ENCODE measurements at places on chromosomes 1 and 21. TPM values are rescaled to one million over a fixed set of nuclear protein-coding genes. Genes with fewer than 3 reads are reported as not detected.

GRCh38 chr1:866095-866494 is 57.6 kb upstream of the SAMD11 start:
- no peak for DNase-seq

Gene RAB3B
- 0.04 TPM for polyA plus RNA-seq

Gene GUCA2A
- not detected for polyA plus RNA-seq

GRCh38 chr1:179046808-179047635 is 21.3 kb downstream of the FAM20B start:
- DNase-seq: no peak

DNA sequence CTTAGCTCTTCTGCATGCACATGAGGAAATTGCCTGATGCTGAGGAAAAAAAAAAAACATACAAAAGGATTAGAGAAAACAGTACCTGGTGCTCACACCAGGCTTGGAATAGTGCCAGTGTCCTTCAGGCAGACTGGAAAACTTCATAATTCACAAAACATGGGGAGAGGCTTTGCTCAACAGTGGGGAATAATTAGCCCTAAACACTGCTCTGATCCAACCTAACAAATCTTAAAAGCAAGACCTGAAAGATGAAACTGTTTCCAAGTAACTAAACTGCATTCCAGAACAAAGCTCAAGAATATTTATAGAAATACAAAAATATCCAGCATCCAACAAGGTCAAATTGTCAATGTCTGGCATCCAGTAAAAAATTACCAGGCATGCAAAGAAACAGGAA is 124.8 kb downstream of the AK5 start:
- no peak for DNase-seq

- no peak for DNase-seq
Measured at GRCh38 chr1:228000836-228001563, 5.8 kb upstream of the WNT3A start.

- DNase-seq: no peak
Measured at GRCh38 chr1:93528412-93528811, 80.5 kb downstream of the FNBP1L start.

GRCh38 chr1:241219449-241219848 is 137.6 kb downstream of the RGS7 start:
- no peak for DNase-seq

DNA sequence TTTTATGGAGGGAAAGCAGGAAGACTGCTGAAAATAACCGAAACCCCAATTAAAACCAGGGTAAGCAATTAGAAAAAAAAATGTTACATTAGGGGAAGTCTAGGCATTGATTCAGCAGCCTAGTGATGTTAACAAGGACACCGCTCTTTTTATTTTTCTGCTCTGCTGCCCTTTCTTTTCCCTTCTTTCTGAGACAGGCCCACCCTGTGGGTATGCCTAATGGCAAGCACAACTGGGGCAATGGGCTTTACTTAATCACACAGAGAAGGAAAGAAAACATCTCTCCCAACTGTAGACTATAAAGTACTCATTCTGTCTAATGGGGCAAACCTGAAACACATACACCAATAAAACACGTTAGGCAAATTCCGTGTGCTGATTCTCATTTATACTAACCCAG is 69.6 kb downstream of the GBP6 start:
- DNase-seq: no peak

Gene TCHH
- not detected for polyA plus RNA-seq

DNA sequence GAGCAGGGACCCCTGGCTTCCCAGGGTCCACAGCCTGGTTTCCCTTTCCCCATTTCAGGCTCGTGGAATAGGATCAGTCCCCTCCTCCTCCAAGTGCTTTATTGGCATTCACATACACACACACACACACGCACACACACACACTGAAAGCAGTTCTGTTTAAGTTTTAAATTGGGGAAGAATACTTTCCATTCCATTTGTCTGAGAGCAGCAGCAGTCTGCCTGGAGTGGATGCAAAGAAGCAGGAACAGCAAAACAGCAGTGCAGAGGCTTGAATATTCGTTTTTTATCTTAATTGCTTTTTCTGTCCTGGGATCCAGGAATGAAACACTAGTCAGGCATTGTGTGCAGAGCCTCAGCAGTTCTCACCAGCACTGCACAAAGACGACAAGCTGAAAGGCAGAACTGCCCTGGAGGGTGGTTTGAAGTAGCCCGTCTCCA is 7.1 kb downstream of the CYB561D1 start:
- no peak for DNase-seq

Gene AKIRIN1
- 62.6 TPM for polyA plus RNA-seq

DNA sequence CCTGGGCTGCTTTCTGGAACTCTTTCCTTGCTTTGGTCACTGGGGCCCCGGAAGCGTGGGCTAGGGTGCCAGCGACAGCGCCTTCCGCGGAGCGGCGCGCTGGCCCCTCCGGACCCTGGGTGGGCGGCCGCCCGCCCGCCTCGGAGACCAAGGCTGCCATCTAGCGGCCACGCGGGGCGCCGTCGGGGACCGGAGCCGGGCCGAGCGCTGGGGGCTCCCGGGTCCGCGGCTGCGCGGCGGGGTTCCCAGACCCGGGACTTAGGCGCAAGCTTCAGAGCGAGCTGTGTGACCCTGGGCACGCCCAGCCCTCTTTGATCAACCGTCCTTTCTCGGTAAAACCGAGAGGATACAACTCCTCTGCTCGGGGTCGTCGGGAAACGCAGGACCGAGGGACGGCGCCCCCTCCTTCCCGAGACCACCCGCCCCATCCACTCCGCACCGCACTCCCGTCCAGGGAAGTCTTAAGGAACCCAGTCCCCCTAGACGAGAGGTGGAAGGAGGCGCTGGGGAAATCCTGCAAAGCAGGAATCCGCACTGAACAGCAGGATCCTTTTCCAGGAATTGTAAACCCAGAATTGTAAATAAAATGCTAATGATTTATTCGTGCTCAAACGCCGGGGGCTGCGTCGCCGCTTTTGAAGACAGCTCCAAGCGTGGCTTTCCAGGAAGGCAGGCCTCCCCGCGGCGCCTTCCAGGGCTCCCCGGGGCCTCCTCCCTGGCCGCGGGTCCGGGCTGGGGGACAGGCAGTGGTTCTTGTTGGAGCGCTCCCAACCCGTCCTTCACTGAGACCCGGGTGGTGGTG is 41.2 kb downstream of the RRAGC start:
- no peak for DNase-seq

Gene LYPLAL1
- 79.4 TPM for polyA plus RNA-seq

Gene SPRR3
- not detected for polyA plus RNA-seq

Gene TRIM33
- 16.6 TPM for polyA plus RNA-seq

DNA sequence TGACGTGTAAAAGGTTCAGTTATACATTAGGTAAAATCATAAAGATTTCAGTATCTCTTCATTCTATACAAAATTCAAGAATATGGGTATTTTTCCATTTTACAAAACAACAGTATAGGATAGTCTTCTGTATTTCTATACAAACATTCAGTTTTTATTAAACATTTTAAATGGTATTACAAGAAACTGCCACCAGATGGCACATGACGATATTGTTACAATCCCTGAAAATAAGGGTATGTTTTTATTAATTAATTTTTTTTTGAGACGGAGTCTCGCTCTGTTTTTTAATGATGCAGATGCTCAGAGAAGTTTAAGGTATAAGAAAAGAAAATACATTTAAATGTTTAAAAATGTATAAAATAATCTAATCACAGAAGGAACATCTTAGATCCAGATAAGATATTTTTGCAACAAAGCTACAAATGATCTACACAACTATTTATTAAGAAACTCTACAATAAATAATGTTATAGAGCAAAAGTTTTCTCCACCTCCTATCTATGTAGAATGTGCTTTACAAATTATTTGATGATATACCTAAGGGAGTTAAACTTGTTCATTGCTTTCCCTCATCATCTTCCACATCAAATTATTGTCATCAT is 23.5 kb upstream of the RSBN1 start:
- DNase-seq: no peak

DNA sequence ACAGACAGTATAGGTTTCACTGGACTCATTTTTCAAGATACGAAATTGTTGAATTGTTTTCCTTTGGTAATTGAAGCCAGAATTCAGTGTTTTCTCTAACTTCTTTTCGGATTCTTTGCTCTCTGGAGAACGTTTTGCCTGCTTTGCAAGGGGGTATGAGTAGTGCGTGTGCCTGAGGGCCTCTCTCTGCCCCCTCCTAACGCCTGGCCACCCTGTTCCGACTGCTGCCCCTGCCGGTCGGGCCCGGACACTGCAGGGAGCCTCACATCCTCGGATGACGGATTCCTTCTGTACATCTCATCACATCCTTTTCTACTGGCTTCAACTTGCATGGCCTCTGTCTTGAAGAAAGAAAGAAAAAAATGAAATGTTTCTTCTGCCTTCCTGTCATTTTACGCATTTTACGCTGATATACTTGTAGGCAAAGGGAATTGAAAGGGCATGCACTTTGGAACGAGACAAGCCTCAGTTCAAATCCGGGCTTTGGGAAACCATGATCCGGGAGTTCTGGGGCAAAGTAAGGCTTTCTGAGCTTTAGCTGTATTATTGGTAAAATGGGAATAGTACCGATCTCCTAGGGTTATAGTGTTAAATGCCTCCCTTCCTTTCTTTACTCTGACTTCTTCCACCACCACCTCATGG is 65.1 kb downstream of the DISC1 start:
- no peak for DNase-seq

GRCh38 chr1:25526753-25527152 is 16.7 kb upstream of the LDLRAP1 start:
- DNase-seq: no peak

DNA sequence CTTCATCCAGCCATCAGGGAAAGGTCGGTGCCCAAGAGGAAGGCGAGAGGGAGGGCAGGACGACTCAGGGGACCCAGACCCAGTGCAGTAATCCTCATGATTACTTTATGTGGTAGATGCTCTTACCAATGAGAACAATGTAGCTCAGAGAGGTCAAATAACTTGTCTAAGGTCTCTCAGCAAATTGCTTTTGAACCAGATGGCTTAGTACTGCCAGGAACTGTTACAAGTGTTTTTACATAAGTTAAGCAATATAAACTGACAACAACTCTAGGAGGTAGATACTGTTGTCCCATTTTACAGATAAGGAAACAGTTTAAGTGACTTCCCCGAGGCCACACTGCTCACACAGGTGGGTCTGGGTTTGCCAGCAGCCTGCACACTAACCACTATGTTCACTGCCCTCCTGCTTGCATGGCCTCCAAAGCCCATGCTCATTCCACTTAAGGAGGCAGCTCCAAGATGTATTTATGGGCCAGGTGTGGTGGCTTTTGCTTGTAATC is 111.7 kb downstream of the LACTBL1 start:
- DNase-seq: no peak

Gene LCE2A
- not detected for polyA plus RNA-seq

DNA sequence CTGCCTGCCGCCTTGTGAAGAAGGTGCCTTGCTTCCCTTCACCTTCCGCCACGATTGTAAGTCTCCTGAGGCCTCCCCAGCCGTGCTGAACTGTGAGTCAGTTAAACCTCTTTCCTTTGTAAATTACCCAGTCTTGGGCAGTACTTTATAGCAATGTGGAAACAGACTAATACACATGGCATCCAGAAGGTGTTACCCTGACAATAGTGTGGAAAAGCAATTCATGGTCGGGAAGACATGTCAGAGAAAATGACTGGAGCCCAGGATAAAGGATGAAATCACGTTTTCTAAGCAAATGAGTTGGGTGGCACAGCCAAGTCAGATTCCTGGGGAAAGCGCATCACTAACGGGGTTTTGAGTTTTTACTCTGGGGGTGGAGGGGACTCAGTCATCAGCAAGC is 76.4 kb downstream of the HLCS start:
- no peak for DNase-seq

- DNase-seq: no peak
Measured at GRCh38 chr21:15058854-15059263, 5.9 kb downstream of the NRIP1 start.

- no peak for DNase-seq
Measured at GRCh38 chr1:151612501-151613281, 841 bp downstream of the SNX27 start.

DNA sequence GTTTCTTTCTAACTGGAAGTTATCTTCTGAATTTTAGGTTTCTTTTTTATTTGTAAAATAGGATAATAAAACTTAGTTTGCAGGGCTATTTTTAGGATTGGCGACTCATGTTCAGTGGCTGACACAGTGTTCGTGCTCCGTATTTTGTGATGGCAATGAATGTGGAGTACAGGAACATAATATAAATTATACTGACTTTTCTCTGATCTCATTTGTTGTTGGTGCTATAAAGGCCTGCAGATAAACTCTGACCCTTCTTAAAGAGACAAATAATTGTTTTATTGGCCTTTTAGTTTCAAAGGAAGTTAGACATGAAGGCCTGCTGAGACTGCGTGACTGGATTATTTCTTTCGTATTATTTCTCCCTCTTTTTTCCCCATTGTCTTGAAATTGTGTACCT is 339.6 kb downstream of the PDE4B start:
- DNase-seq: no peak

- DNase-seq: no peak
Measured at GRCh38 chr1:230145505-230145899, 78.5 kb downstream of the GALNT2 start.

Gene SERTAD4
- polyA plus RNA-seq: not detected

DNA sequence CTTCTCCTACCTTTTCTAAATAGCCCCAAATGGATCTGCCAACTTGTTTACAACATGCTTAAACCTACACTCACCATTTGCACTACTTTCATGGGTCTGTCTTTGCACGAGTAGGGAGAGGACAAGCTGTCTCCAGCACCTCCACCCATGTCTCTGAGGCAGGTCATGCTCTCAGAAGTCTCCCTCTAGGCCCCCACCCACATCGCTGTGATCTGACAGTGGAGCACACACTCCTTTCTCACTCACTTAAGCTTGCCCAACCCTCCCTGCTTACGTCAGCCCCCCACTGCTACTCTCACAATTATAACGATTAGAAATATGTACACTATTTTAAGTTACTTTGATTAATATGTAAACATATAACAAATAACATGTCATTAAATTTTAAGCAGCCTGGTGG is 141.1 kb downstream of the KCNH1 start:
- no peak for DNase-seq

Gene DLGAP3
- polyA plus RNA-seq: 0.05 TPM

DNA sequence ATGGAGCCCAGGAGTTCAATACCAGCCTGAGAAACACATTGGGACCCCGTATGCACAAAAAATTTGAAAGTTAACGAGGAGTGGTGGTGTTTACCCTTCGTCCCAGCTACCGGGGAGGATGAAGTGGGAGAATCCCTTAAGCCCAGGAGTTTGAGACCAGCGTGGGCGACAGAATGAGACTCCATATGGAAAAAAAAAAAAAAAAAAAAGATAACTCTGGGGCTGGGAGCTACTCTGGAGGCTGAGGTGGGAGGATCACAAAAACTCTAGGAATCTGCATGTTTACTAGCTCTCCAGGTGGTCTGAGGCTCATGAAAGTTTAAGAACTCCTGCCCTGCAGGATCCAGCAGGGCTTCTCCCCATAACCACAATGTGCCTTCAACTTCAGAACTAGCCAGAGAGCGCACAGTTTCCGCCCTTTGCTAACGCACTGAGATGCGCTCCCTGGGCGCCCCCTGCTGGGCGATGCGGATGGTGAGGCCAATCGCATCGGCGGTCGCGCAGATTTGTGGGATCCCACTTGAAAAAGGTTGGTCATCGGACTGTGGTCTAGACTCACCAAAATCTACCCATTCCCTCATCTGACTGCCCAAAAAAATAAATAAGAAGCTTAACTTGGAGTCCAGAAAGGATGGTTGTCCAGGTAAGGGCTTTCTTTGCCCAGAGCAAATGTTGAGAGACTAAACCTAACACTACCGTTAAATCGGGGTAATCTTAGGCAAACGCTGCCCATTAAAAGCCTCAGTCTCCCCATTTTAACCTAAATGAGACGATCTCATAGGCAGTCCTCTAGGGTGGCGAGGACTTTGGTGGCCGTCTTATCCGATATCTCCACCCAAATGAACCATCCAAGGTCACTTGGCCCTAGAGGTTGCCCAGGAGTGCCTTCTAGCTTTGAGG is 8.8 kb downstream of the ZNF683 start:
- DNase-seq: peak; percentile 16

Gene CLDN14
- polyA plus RNA-seq: 16.2 TPM

All from GM12878 (cell line).